ENCODE measurements at places on chromosomes 16 and 17.

- no peak for DNase-seq
Observed at GRCh38 chr16:17204644-17205043, 266.1 kb downstream of the XYLT1 start.

- no peak for DNase-seq
Observed at GRCh38 chr16:17327664-17328335, 143.0 kb downstream of the XYLT1 start.

DNA sequence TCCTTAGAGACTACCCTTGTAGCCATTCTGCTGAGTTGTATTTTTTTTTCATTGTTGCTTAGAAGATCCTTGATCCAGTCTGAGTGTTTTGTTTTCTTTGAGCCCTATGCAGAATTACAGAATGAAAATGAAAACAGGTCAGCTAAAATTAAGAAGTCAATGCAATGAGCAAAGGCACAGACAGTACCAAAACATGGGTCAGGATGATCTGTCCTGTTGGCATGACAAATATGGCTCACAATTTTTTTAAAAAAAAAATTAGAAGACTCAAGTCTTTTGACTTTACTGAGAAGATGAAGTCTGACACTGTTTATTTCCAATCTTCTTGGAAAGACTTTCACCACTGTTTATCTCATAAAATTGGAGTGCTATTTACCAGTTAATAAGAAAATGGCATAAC, 32.4 kb downstream of the KCNJ16 start:
- DNase-seq: no peak

- no peak for DNase-seq
Observed at GRCh38 chr16:30662449-30662848, 4.2 kb downstream of the FBRS start.

DNA sequence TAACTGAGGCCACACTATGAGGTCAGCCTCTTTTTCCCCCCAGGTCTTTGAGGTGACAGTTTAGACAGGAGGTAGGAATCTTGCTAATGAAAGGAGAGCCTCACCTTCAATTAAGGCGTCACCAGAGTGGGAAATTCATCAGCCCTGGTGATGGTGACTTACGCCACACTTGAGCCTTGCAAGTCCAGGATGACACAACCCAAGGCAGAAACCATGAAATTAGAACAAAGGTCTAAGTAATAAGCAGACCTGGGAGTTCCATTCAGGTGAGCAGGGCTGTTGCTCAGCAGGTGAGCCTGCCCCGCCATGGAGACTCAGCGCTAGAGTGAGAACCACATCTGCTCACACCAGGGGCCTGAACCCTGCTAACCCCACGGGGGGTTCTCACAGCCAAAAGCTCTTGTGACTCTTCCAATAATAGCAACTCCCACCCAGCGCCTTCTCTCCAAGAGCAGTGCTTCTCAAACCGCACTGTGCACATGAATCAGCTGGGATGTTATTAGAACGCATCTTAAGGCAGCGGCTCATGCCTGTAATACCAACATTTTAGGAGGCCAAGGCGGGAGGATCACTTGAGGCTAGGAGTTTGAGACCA, 28.7 kb upstream of the KIFC3 start:
- DNase-seq: no peak

DNA sequence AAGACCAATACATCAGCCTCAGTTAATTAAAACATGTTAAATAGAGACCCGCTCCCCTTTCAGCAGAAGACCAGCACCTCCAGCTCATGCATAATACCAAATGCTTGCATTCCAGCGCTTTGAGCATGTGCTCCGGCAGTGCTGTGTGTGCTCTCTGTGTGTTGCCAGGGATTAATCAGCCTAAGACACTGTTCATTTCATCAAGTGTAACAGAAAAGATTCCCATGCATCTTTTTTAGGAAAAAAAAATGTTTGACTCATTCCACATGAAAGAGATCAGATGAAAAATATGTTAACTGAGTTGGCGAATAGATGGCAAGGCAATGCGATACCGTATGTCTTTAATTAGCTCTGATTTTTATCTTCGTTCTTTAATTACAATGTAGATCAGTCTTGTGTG, 187.6 kb downstream of the RPTOR start:
- peak; percentile 86 for DNase-seq

DNA sequence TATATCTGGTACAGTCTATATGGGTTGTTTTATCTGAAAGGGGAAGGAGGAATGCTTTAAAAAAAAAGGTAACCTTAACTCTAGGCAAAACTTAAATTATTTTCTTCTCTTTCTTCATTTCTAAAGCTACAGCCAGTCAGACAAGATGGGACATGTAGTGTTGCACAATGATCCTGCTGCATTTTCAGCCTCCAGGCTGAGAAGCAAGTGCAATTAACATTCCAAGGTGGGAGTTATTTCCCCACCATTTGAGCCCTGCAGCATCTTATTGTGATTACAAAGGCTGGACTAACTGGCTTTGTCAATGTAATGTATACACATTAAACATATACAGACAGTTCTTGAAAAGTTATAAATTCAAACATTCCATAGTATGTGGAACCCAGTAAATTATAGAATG, 22.6 kb upstream of the NF1 start:
- peak; percentile 76 for DNase-seq

DNA sequence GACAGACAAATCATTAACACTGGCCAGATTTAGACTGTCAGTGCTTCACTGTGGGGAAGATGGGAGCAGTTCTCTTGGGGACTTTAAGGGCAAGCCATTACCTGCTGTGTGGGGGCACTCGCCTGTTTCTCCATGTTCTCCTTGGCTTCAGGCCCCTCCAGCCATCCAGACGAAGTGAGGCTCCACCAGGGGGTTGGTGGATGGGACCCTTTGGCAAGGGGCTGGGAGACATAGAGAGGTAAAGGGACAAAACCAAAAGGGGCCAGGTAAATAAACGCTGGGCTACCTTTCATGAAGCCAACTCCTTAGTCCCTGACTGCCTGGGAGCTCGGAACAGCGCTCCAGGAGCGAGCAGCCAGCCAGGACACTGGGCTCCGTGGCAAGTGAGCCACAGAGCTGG, 14.0 kb downstream of the TBX4 start:
- no peak for DNase-seq

GRCh38 chr16:9428355-9429005, 337.0 kb downstream of the HAPSTR1 start:
- DNase-seq: no peak

DNA sequence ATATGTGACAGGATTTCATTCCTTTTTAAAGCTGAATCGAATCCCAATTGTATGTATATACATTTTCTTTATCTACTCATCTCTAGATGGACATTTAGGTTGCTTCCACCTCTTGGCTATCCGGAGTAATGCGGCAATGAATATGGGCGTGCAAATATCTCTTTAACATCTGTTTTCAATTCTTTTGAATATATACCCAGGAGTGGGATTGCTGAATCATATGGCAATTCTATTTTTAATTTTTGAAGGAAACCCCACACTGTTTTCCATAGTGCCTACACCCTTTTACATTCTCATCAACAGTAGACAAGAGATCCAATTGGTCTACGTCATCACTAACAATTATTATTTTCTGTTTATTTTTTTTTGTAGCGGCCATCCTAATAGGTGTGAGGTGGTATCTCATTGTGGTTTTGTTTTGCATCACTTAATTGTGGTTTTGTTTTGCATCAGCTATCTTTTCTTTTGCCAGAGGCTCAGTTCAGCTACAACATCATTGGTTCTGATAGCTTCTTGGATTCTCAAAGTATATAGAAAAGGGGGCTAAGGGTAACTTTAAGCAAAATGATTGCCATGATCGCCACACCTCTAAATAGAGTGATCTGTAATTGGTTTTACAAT, 25.6 kb upstream of the MAP2K6 start:
- peak; percentile 25 for DNase-seq

DNA sequence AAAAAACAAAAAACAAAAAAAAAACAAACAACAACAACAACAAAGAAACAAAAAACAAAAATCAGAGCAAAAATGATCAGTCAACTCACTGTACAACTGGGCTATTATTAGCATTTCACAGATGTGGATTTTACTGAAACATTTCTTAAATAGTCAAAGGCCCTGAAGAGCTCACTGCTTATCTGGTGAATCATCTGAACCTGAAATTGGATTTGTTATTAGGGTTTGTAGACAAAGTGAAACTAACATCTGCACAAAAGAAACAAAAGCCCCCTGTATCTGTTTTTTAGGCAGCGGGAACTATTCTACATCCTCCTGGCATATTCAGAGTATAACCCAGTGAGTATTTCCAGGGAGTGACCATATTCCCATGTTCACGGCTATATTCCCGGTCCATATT, 32.6 kb upstream of the KSR1 start:
- no peak for DNase-seq

GRCh38 chr16:54932021-54932660, 1.5 kb downstream of the IRX5 start:
- DNase-seq: no peak

GRCh38 chr17:8163978-8164814, 1.4 kb upstream of the VAMP2 start:
- no peak for DNase-seq

DNA sequence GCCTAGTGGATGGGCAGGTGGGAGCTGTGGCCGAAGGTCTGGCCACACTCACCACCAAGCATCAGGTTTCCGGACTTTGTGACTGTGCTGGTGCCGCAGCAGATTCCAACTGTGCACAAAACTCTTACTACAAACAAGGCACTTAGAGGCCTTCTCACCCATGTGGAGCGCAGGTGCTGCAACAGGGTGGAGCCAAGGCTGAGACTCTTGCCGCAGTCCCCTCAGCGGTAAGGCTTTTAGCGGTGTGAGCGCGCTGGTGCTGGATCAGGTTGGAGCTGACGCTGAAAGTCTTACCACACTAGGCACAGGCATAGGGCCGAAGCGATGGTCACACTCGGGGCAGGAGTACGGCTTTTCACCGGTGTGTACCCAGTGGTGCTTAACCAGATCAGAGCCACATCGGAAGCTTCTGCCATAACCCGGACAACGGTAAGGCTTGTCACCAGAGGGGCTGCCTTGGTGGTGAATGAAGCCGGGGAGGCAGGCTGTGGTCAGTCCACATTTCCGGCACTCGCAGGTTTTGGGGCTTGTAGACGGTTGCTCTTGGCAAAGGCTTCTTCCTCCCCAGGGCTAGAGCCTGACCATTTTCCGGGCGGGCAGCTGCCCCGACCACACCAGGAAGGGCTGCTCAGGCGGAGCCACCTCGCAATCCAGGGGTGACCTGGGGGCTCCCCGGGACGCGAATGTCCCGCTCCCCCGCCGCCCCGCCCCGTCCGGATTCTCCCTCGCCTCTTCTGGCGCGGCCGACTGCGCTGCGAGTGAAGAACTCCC, 1.0 kb upstream of the ARMC5 start:
- DNase-seq: no peak

- no peak for DNase-seq
Observed at GRCh38 chr16:8892101-8892575, 10.0 kb downstream of the LITAFD start.

- DNase-seq: no peak
Observed at GRCh38 chr17:83149761-83150251, 70.4 kb downstream of the METRNL start.

- no peak for DNase-seq
Observed at GRCh38 chr16:2883458-2883908, 468 bp downstream of the FLYWCH2 start.

- no peak for DNase-seq
Observed at GRCh38 chr17:76833747-76834146, 34.5 kb upstream of the MGAT5B start.

DNA sequence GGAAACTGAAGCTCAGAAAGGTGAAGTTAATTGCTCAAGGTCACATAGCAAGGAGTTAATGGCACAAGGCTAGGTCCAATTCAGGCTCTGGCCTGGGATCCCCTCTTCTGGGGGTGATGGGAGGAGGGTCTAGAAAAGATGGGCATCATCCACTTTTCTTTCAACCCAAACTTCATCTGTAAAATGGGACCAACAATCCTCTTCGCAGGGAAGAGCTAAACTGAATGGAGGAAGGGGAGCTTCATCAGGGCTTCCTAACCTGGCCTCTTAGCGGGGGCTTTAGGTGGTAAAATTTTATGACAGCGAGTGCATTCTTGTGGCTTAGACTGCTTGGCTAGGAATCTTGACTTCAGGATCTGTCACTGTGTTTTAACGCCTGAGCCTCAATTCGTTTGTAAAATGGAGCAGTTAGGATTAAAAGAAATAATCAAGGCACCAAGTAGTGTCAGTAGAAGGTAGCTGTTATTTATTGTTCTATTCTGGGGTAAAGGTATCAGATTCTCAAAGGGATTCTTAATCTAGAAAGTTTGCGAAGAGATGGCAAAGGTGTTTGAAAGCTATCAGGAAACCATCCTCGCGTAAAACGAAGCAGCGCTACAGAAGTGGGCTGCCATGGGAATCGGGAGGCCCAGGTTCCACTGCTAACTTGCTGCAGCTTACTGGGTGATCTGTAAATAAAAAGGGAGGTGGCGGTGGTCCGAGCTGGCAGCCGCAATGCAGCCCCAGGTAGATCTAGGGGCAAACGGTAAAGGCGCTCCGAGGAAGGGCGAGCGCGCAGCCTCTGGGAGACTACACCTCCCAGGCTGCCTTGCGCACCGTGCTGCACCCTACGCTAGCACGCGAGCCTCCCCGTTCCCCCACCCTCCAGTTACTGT, 1.5 kb upstream of the SRCAP start:
- DNase-seq: no peak

GRCh38 chr16:23290189-23291062, 11.7 kb upstream of the SCNN1B start:
- no peak for DNase-seq

DNA sequence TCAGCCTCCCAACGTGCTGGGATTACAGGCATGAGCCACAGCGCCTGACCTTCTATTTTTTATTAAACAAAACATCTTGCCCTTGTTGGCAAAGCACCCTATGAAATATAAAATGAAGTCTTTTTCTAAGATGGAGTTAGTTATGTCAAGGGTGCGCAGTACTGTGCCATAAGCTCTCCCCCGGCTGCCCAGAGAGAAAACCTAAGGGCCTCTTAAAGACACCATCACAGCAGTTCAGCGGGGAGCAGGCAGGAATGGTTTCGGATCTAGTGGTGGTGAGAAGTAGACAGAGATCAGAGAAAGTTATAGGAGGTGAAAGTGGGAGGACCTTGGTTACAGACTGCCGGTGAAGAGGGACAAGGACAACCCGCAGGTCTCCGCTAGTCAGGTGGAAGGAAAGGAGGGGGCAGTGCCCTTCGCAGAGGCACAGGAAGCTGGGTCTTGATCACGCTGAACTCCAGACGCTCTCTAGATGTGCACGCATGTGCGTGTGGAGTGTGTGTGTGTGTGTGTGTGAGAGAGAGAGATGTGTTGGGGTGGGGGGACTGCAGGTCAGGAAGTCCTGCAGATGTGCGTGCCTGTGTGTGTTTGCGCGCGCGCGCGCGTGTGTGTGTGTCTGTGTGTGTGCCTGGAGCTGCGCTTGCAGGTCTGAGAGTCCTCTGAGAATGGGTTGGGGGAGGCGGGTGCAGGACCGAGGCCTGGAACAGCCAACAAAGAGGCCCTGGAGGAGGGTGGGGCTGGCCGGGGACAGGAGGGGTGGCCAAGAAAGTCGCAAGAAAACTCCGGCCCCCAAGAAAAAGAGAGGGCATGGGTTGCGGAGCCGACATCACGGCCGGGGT, 748 bp upstream of the CMTM3 start:
- DNase-seq: no peak

DNA sequence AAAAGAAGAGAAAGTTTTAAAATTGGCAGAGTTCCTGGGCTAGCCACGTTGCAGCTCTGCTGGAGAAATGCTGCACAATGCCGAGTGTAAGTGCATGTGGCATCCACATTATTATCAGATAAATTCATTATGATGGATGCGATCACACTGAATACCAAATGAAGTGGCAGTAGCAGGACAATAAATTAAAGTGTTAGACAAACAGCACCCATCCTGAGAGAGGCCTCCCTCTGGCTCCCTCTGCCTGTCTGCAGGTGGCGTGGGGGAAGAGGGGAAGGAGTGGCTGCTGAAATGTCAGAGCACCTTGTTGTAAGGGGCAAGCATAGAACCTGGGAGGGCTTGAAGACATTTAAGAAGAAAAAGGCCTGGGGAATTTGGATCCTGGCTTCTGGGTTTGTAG, 324.1 kb downstream of the HAPSTR1 start:
- no peak for DNase-seq

Measured in fibroblast of skin of left quadriceps (primary cell).